ENCODE measurements at places on chromosomes 5 and 9.

- H3K4me3 ChIP-seq, result no peak overlapping the region
- DNase-seq, result no peak
- no peaks in the 10 kb centered on the region for H3K27me3 ChIP-seq
- peaks cover 59% of the 10 kb centered on the region for H3K4me1 ChIP-seq
- no peaks in the 10 kb centered on the region for H3K36me3 ChIP-seq
Observed at GRCh38 chr9:112754578-112754977, 4.0 kb downstream of the SNX30 start.

GRCh38 chr5:112762113-112762810 lies 24.6 kb downstream of the APC start:
- no peak for DNase-seq
- peaks cover 11% of the 10 kb centered on the region for H3K36me3 ChIP-seq
- H3K27ac ChIP-seq, result no peak overlapping the region
- no peaks in the 10 kb centered on the region for H3K4me1 ChIP-seq

DNA sequence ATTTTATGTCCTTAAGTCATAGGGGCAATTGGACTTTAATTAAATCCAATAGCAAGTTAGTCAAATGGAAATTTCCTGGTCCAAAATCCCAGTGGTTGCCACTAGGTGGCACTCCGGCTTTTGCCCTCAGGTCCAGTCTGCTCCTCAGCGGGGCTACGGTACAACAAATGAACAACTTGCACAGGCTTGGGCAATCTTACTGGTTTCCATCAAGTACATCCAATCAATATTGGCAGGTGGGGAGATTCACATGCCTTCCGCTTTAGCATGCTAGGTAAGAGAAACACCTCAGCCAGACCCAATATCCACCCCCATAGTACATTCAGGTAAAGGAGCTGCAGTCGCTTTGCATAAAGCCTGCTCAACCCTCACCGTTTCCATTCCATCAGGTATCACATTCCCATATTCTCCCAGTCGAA lies 6.3 kb upstream of the MXD3 start:
- H3K4me3 ChIP-seq, result no peak overlapping the region
- DNase-seq, result no peak
- H3K27me3 ChIP-seq, result no peaks in the 10 kb centered on the region
- H3K36me3 ChIP-seq, result no peaks in the 10 kb centered on the region
- H3K4me1 ChIP-seq, result peaks cover 3% of the 10 kb centered on the region
- no peak overlapping the region for H3K27ac ChIP-seq

DNA sequence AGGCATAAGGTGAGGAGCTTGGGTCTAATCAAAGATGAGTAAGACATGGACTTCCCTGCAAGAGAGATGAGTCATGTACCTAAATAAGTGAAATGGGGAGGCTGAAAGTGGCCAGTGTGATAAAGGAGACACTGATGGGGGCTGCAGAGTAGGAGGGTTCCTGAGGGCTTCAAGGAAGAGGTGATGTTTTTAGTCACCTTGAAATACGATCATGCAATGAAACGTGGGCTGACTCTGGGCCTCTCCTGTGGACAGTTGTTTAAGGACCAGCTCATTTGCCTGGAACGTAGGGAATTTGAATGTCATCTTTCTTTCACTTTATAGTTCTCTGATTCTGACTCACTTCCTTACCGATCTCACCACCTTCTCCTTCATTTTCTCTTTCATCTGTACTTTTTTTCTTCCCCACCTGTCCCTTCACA lies 49.6 kb upstream of the CPLX2 start:
- H3K27me3 ChIP-seq, result peaks cover 18% of the 10 kb centered on the region
- no peaks in the 10 kb centered on the region for H3K36me3 ChIP-seq
- no peaks in the 10 kb centered on the region for H3K4me1 ChIP-seq
- H3K27ac ChIP-seq, result no peak overlapping the region
- H3K4me3 ChIP-seq, result no peak overlapping the region

DNA sequence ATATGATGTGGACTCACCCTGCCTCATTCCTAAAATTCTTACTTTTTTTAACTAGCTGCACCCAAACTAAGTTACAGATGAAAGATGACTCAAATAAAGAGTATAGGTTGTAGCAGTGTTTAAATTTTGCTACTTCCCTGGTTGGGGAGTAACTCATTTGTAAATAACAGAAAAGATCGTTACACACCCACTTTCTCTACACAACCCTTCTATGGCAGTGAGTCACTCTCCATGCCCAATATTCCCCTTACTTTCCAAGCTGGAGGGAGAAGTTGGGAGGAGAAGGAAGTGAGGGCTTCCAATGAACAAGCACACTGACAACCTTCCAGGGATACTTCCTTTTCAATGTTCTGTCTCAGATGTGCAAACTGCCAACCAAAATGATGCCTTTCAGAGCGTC lies 1.9 kb downstream of the RASEF start:
- peaks cover 28% of the 10 kb centered on the region for H3K27me3 ChIP-seq
- H3K4me3 ChIP-seq, result peak overlapping the region; percentile 52
- H3K27ac ChIP-seq, result no peak overlapping the region
- peaks cover 14% of the 10 kb centered on the region for H3K4me1 ChIP-seq
- no peaks in the 10 kb centered on the region for H3K36me3 ChIP-seq

DNA sequence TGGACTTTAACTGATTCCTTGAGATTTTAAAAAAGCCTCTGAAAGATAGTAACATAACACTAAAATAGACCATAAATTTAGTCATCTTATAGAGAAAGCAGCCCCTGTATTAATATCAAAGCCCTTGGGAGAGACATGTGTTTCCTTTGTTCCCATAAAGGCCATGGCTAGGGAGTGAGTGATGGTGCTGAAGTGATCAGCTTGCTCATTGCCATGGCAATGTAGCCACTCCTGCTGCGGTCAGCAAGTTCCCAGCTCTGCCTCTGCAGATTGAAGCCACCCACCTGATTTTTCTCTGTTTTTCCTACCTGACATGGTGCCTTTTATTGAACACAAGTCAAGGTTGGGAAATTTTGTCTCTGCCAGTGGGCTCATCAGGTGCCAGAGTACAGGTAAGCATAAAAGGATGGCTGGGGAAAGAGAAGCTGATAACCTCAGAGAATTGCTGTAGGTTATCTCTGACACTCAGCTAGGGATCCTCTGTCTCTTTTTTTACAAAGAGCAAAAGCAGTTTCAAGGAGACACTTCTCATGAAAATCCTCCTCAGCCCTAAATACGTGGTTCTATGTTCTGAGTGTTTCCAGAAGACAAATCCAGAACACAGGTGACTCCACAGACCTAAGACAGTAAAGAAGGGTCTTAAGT lies 296.3 kb upstream of the NMUR2 start:
- no peaks in the 10 kb centered on the region for H3K27me3 ChIP-seq
- H3K36me3 ChIP-seq, result no peaks in the 10 kb centered on the region
- no peak overlapping the region for H3K4me3 ChIP-seq
- H3K27ac ChIP-seq, result no peak overlapping the region

GRCh38 chr5:77423022-77423750 lies 68.9 kb downstream of the WDR41 start:
- peaks cover 12% of the 10 kb centered on the region for H3K4me1 ChIP-seq
- no peak overlapping the region for H3K4me3 ChIP-seq
- H3K36me3 ChIP-seq, result peaks cover 16% of the 10 kb centered on the region
- DNase-seq, result no peak

DNA sequence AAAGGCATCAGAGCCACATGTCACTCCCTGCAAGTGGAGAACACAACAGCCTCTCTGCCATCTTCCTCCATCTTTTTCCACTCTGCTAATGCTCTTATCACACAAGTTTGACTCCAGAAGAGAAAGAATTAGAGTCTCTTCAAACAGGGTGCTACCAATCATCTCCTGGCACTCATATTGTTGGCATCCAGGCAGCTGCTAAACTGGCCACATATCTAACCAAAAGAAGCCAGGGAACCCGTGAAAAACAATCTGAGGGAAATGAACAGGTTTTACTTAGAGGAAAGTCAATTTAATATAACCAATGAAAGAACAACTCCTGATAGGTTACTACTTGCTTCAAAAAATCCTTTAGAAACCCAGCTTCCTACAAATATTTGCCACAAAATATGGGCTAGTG lies 117.2 kb downstream of the SLC25A46 start:
- peaks cover 3% of the 10 kb centered on the region for H3K4me1 ChIP-seq
- no peak overlapping the region for H3K27ac ChIP-seq
- DNase-seq, result no peak
- H3K27me3 ChIP-seq, result no peaks in the 10 kb centered on the region
- H3K4me3 ChIP-seq, result no peak overlapping the region

GRCh38 chr5:160638161-160638742 lies 213.8 kb downstream of the ATP10B start:
- no peak overlapping the region for H3K4me3 ChIP-seq
- H3K27me3 ChIP-seq, result no peaks in the 10 kb centered on the region
- no peak for DNase-seq
- no peaks in the 10 kb centered on the region for H3K4me1 ChIP-seq

- no peaks in the 10 kb centered on the region for H3K4me1 ChIP-seq
- no peaks in the 10 kb centered on the region for H3K27me3 ChIP-seq
- no peak for DNase-seq
- H3K4me3 ChIP-seq, result peak overlapping the region; percentile 17
Observed at GRCh38 chr5:19866090-19866450, 121.9 kb downstream of the CDH18 start.

- H3K27me3 ChIP-seq, result no peaks in the 10 kb centered on the region
- no peak overlapping the region for H3K4me3 ChIP-seq
- peaks cover 4% of the 10 kb centered on the region for H3K36me3 ChIP-seq
Observed at GRCh38 chr5:122785294-122785693, 10.4 kb downstream of the SNX2 start.

DNA sequence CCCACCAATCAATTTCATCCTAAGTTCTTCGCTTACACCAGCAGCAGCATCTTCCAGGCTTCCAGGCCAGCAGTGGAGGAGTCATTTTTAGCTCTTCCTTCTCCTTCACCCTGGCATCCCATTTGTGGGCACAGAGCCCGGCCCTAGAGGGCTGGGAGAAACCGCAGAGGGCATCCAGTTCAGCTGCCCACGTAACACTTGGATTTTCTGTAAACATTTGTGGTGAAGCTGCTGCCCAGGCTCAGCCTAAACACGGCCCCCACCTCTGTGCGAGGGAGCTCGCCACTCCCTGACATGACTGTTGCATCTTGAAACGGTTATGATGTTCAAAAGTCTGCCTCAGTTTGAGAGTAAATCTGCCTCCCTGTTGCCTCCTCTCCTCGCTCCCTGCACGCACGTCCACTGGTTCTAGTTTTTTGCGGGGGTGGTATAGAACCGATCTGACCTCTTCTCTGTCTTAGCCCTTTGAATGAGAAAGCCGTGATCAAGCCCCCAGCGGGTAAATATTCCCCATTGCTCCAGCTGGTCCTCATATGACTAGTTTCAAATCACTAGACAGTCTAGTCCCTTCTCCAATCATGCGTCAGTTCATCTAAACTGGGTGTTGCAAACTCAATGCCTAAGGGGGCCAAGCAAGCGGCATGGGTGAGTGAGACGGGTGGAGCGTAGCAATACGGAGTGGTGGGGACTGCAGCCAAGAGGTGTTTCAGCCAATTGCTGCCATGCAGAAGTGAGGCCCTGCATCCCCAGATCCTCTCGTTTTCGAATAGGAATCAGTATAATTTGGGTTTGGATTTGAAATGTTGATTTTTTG lies 34.9 kb upstream of the N4BP3 start:
- H3K36me3 ChIP-seq, result no peaks in the 10 kb centered on the region
- no peak overlapping the region for H3K27ac ChIP-seq
- H3K4me1 ChIP-seq, result peaks cover 5% of the 10 kb centered on the region
- DNase-seq, result no peak
- peaks cover 25% of the 10 kb centered on the region for H3K27me3 ChIP-seq

- peak; percentile 66 for DNase-seq
- peak overlapping the region; percentile 77 for H3K4me3 ChIP-seq
- H3K27ac ChIP-seq, result peak overlapping the region; percentile 90
- no peaks in the 10 kb centered on the region for H3K36me3 ChIP-seq
- no peaks in the 10 kb centered on the region for H3K27me3 ChIP-seq
Observed at GRCh38 chr5:146447734-146448380, 724 bp downstream of the TCERG1 start.

DNA sequence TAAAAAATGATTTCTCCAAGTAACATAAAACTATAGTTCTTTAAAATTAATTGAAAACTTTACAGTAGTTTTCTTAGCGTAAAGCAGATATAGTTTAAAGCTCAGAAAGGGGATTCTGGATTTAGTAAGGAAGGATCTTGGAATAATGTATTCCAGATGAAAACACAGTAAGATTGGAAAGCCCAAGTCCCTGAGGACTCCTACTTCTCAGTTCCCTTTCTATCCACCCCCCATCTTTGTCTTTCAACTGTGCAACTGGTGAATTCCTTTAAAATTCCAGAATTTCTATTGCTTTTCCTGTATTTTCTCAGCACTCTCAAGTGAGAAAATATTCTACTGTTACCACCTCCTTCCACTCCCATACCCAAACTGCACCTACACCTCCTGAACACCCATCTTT lies 184.5 kb upstream of the FBN2 start:
- H3K4me1 ChIP-seq, result no peaks in the 10 kb centered on the region
- no peaks in the 10 kb centered on the region for H3K36me3 ChIP-seq
- H3K27ac ChIP-seq, result no peak overlapping the region
- H3K27me3 ChIP-seq, result no peaks in the 10 kb centered on the region
- H3K4me3 ChIP-seq, result no peak overlapping the region
- DNase-seq, result no peak

- no peak for DNase-seq
- H3K36me3 ChIP-seq, result no peaks in the 10 kb centered on the region
- H3K27me3 ChIP-seq, result no peaks in the 10 kb centered on the region
- no peaks in the 10 kb centered on the region for H3K4me1 ChIP-seq
- no peak overlapping the region for H3K27ac ChIP-seq
Observed at GRCh38 chr9:108534741-108535140, 321.0 kb downstream of the ACTL7B start.

- no peaks in the 10 kb centered on the region for H3K27me3 ChIP-seq
- peaks cover 7% of the 10 kb centered on the region for H3K36me3 ChIP-seq
- DNase-seq, result no peak
- H3K27ac ChIP-seq, result no peak overlapping the region
Observed at GRCh38 chr9:13205824-13206223, 73.7 kb downstream of the MPDZ start.

GRCh38 chr5:42760426-42760825 lies 3.8 kb downstream of the CCDC152 start:
- H3K27me3 ChIP-seq, result no peaks in the 10 kb centered on the region
- no peak for DNase-seq
- H3K4me3 ChIP-seq, result no peak overlapping the region
- H3K4me1 ChIP-seq, result peaks cover 4% of the 10 kb centered on the region

DNA sequence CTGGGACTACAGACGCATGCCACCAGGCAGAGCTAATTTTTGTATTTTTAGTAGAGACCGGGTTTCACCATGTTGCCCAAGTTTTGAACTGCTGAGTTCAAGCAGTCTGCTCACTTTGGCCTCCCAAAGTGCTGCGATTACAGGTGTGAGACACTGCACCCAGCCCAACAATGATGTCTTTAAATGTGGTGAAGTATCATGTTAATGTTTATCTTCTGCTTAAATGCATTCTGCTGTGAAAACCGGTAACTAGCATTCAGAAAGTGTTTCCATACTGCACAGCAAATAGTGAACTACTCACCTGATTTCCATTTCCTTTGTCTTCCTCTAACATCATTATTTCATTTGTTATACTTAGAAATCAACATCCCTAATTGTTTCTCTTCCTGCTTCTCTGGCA lies 264.0 kb upstream of the ITGA1 start:
- H3K27ac ChIP-seq, result no peak overlapping the region
- no peak overlapping the region for H3K4me3 ChIP-seq
- H3K4me1 ChIP-seq, result no peaks in the 10 kb centered on the region
- DNase-seq, result no peak
- H3K36me3 ChIP-seq, result no peaks in the 10 kb centered on the region

- H3K36me3 ChIP-seq, result no peaks in the 10 kb centered on the region
- peak overlapping the region; percentile 88 for H3K4me3 ChIP-seq
- peak overlapping the region; percentile 71 for H3K27ac ChIP-seq
- peak; percentile 96 for DNase-seq
Observed at GRCh38 chr9:127224178-127224882, 40.2 kb upstream of the GARNL3 start.
